ENCODE measurements at places on chromosomes 6 and 20.

GRCh38 chr20:3786126-3786484, 435 bp downstream of the CENPB start:
- H3K27ac ChIP-seq: peak overlapping the region; percentile 81
- no peak for DNase-seq
- no peaks in the 10 kb centered on the region for H3K36me3 ChIP-seq

GRCh38 chr6:98958776-98959175, 11.0 kb upstream of the FBXL4 start:
- H3K4me3 ChIP-seq: no peak overlapping the region
- H3K27ac ChIP-seq: no peak overlapping the region
- peaks cover 5% of the 10 kb centered on the region for H3K4me1 ChIP-seq
- H3K27me3 ChIP-seq: peaks cover 15% of the 10 kb centered on the region

DNA sequence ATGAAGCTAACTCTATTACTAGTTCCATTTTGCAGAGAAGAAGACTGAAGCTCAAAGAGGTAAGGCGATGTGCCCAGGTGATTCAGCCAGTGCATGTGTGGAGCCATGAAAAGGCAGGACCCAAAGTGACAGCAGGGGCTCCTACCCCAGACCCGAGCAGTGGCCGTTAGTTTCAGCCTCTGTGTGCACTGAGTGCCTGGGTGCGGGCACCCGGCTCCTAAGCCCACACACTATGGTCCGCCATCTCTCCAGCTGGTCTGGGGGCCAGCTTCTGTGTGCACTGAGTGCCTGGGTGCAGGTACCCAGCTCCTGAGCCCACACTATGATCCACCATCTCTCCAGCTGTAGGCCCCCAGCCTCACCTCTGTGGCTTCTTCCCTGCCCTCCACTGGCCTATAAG, 123.5 kb upstream of the CST7 start:
- H3K27me3 ChIP-seq: peaks cover 44% of the 10 kb centered on the region
- H3K4me1 ChIP-seq: no peaks in the 10 kb centered on the region
- DNase-seq: no peak
- H3K4me3 ChIP-seq: no peak overlapping the region

GRCh38 chr6:11908436-11909105, 103.5 kb upstream of the HIVEP1 start:
- H3K4me3 ChIP-seq: no peak overlapping the region
- H3K4me1 ChIP-seq: no peaks in the 10 kb centered on the region
- no peak for DNase-seq
- no peaks in the 10 kb centered on the region for H3K27me3 ChIP-seq
- H3K36me3 ChIP-seq: no peaks in the 10 kb centered on the region

- peak overlapping the region; percentile 86 for H3K27ac ChIP-seq
- no peak for DNase-seq
Measured at GRCh38 chr20:10436053-10436699, 1.1 kb downstream of the SLX4IP start.

DNA sequence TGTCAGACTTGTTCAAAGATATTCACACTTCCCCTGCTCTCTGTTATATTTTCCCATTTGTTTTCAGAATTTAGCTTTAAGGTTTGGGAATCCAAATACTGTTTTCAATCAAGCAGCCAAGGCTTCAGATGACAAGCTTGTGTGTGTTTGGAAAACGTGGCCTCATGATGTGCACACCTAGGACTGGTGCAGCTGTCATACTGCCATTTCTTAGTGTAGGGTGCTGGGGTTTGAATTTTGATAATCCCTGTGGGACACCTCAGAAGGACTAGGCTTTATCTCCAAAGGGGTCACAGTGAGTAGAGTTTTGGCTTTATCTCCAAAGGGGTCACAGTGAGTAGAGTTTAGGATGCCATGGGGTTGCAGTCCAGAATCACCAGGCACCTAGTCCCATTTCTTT, 65.3 kb upstream of the JAG1 start:
- H3K36me3 ChIP-seq: no peaks in the 10 kb centered on the region
- H3K27me3 ChIP-seq: no peaks in the 10 kb centered on the region
- H3K4me3 ChIP-seq: no peak overlapping the region

- no peak for DNase-seq
- H3K27me3 ChIP-seq: peaks cover 21% of the 10 kb centered on the region
- H3K27ac ChIP-seq: no peak overlapping the region
Measured at GRCh38 chr20:60085551-60086132, 127.4 kb downstream of the CDH26 start.

DNA sequence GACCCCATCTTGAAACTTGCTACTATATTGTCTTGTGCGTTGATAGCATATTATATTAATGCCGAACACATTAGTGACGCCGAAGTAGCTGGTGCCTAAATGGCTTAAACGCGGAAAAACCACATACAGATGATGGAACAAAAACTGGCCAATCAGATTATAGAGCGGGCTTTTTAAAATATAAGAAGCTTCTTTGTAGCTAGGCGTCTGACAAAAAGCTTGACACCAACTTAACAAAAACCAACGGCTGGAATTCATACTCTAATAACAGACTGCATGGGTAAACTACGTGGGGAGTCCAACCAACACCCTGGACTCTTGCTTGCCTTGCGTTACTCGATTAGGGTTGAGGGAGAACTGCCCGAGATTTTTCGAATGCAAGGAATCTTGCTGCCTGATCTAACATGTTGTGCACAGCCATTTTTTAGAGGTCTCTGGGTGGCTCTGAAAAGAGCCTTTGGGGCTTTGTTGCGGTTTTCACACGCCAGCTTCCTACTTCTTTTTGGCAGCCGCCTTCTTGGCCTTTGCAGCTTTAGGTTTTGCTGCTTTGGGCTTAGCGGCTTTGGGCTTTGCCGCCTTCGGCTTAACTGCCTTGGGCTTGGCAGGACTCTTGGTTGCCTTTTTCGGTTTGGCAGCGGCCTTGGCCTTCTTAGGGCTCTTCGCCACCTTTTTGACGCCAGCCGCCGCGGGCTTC, 45.7 kb downstream of the OR2B2 start:
- H3K27ac ChIP-seq: no peak overlapping the region
- H3K4me1 ChIP-seq: 0 out of 2 replicates have a peak, but pooled peaks cover 2% of the 10 kb centered on the region
- H3K4me3 ChIP-seq: no peak overlapping the region
- DNase-seq: no peak
- no peaks in the 10 kb centered on the region for H3K27me3 ChIP-seq

GRCh38 chr20:48051794-48052474, 266.7 kb upstream of the SULF2 start:
- no peaks in the 10 kb centered on the region for H3K36me3 ChIP-seq
- H3K4me1 ChIP-seq: no peaks in the 10 kb centered on the region
- no peak for DNase-seq
- no peak overlapping the region for H3K4me3 ChIP-seq
- no peak overlapping the region for H3K27ac ChIP-seq

DNA sequence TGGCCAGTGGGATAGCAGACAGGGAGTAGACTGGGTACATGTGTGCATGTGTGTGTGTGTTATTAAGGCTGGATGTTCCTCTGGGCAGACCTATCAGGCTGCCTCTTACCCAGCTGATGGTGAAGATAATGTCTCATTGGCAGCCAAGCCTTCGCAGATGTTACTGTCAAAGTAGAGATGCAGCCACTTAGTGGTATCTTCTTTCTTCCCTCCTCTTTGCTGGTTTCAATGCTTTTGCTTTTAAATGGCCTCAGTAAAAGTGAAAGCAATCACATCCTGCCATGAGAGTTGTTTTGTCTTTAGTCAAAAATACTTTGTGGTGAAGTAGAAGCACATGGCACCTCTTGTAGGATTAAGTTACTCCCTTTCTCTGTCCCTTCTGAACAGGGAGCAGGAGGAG, 57.5 kb downstream of the SNRNP48 start:
- no peaks in the 10 kb centered on the region for H3K36me3 ChIP-seq
- H3K27ac ChIP-seq: no peak overlapping the region
- DNase-seq: no peak
- no peak overlapping the region for H3K4me3 ChIP-seq

- H3K27me3 ChIP-seq: peaks cover 8% of the 10 kb centered on the region
- no peak overlapping the region for H3K4me3 ChIP-seq
- H3K4me1 ChIP-seq: peaks cover 3% of the 10 kb centered on the region
- DNase-seq: no peak
- no peak overlapping the region for H3K27ac ChIP-seq
- H3K36me3 ChIP-seq: no peaks in the 10 kb centered on the region
Measured at GRCh38 chr6:168880271-168880670, 373.4 kb downstream of the THBS2 start.

GRCh38 chr6:23031986-23032385, 462.6 kb downstream of the HDGFL1 start:
- H3K4me1 ChIP-seq: no peaks in the 10 kb centered on the region
- no peak overlapping the region for H3K27ac ChIP-seq
- no peaks in the 10 kb centered on the region for H3K27me3 ChIP-seq
- H3K4me3 ChIP-seq: no peak overlapping the region
- no peaks in the 10 kb centered on the region for H3K36me3 ChIP-seq

DNA sequence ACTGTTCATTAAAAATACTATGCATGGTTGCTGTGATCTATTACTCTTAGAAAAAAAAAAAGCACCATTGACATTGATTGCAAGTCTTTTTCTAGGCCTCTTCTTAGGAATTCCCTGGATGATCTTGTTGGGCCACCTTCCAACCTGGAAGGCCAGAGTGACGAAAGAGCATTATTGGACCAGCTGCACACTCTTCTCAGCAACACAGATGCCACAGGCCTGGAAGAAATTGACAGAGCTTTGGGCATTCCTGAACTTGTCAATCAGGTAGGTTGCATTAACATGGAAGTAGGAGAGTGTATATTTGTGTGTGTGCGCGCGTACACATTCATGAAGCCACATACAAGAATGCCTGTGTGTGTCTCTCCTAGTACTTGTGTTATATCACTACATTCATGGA, 140.4 kb downstream of the NCOA3 start:
- H3K4me3 ChIP-seq: no peak overlapping the region
- DNase-seq: no peak
- H3K27me3 ChIP-seq: no peaks in the 10 kb centered on the region

DNA sequence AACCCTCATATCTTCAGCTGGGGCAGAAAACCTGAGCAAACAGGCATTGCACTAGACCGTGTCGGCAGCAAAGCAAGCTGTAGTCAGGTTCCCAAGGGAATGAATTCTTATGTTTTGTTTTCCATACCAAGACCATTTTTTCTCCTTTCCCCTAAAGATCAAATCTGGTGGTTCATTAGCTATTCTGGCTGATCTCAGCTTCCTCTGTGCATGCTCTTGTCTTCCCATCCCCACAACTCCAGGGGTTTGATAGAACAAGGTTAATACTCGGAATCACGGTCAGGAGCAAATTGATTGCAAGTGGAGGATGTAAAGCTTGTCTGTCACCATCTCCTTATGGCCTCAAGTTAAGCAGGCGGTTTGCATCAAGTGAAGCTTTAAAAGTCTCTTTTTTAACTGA, 778.8 kb downstream of the KIF16B start:
- no peaks in the 10 kb centered on the region for H3K4me1 ChIP-seq
- no peak overlapping the region for H3K27ac ChIP-seq
- no peaks in the 10 kb centered on the region for H3K36me3 ChIP-seq
- DNase-seq: no peak
- no peaks in the 10 kb centered on the region for H3K27me3 ChIP-seq
- no peak overlapping the region for H3K4me3 ChIP-seq

DNA sequence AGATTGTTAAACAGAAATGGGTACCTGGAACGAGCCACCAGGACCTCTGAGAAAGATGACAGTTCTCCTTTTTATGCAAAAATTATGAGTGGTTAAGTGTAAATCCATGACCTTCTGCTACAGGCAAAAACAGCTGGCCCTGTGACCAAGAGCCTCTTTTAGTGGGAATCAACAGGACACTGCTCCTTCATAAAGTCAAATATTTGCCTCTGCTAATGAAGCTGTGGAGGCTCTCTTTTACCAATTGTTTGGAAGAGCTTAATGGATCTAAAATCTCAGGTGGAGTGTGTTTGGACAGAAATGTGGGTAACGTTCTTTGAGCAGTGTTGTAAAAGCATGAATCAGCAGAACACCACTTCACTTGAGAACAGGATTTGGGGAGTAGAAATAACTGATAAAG, 117.5 kb upstream of the PCSK2 start:
- no peak overlapping the region for H3K27ac ChIP-seq
- no peaks in the 10 kb centered on the region for H3K36me3 ChIP-seq
- no peak overlapping the region for H3K4me3 ChIP-seq
- no peaks in the 10 kb centered on the region for H3K4me1 ChIP-seq

- no peaks in the 10 kb centered on the region for H3K4me1 ChIP-seq
- no peaks in the 10 kb centered on the region for H3K36me3 ChIP-seq
- DNase-seq: no peak
- H3K27me3 ChIP-seq: no peaks in the 10 kb centered on the region
- H3K27ac ChIP-seq: no peak overlapping the region
Measured at GRCh38 chr6:10901770-10902169, 14.9 kb downstream of the SYCP2L start.

DNA sequence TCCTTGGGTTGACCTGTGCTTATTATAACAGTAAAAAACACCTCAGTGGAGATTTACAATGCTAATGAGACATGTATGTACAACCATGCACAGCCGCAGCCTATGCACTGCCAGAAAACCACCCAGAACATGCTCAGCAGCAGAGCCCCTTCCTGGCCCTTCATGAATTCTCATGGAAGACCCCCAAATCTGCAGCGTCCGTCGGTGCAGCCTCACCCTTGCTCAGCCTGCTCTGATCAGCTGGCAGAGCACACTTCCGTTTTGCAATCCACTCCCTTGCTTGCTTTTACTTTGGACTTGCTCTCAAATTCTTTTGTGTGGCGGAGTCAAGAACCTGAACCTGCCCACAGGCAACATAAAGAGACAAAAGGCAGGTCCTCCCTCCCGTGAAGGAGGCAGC, 378.2 kb upstream of the SULF2 start:
- no peak overlapping the region for H3K27ac ChIP-seq
- H3K4me1 ChIP-seq: no peaks in the 10 kb centered on the region
- peaks cover 47% of the 10 kb centered on the region for H3K27me3 ChIP-seq
- H3K4me3 ChIP-seq: no peak overlapping the region
- H3K36me3 ChIP-seq: no peaks in the 10 kb centered on the region
- no peak for DNase-seq

- no peak for DNase-seq
- H3K4me3 ChIP-seq: no peak overlapping the region
- peaks cover 7% of the 10 kb centered on the region for H3K4me1 ChIP-seq
- H3K27me3 ChIP-seq: no peaks in the 10 kb centered on the region
Measured at GRCh38 chr6:28522594-28523240, 3.0 kb upstream of the GPX5 start.

GRCh38 chr6:159201336-159201735, 32.1 kb downstream of the FNDC1 start:
- no peak overlapping the region for H3K27ac ChIP-seq
- H3K36me3 ChIP-seq: no peaks in the 10 kb centered on the region
- peaks cover 45% of the 10 kb centered on the region for H3K27me3 ChIP-seq
- H3K4me3 ChIP-seq: no peak overlapping the region
- DNase-seq: no peak
- H3K4me1 ChIP-seq: no peaks in the 10 kb centered on the region
